Activated CD8-positive, alpha-beta T cell treated with anti-CD3 and anti-CD28 coated beads for 36 hours (primary cell): ENCODE measurements at places on chromosomes 3 and 15. TPM values are rescaled to one million over a fixed set of nuclear protein-coding genes. Genes with fewer than 3 reads are reported as not detected.

The PYGO1 gene
- total RNA-seq = not detected

GRCh38 chr15:94387849-94388441 lies 156.6 kb downstream of the MCTP2 start:
- DNase-seq = peak; percentile 21

DNA sequence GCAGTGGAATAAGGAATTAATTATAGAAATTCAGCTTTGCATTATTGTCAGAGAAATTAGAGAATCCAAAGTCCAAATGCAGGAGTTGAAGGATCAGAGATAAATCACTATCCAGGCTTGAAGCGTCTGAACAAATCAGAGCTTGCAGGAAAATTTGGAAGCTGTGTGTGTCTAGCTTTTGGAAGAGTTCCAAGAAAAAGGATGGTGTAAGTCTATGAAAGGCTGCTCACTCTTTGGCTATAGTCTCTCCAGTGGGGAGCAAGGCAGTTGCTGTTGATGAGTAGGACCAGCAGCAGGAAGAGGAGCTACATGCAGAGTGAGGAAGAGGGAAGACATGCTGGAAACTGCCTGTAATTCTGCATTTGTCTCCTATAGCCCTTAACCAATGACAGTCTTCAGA lies 464.3 kb upstream of the GRM7 start:
- no peak for DNase-seq

- no peak for DNase-seq
Observed at GRCh38 chr15:77837649-77838025, 204.9 kb upstream of the LINGO1 start.

- DNase-seq = peak; percentile 10
Observed at GRCh38 chr3:160564258-160564911, 986 bp downstream of the KPNA4 start.
